ENCODE measurements at places on chromosomes 7 and 10. TPM values are rescaled to one million over a fixed set of nuclear protein-coding genes. Genes with fewer than 3 reads are reported as not detected.

Gene METTL27
- total RNA-seq = 9.0 TPM

Gene CTTNBP2
- 15.5 TPM for total RNA-seq

Gene SMO
- total RNA-seq = 65.7 TPM

Gene C7orf33
- not detected for total RNA-seq

Gene ZPBP
- total RNA-seq = not detected

Gene SPDYE11
- total RNA-seq = not detected

Gene MSS51
- 3.3 TPM for total RNA-seq

Gene TFR2
- not detected for total RNA-seq

Gene CC2D2B
- total RNA-seq = 1.1 TPM

Gene PNLIPRP1
- total RNA-seq = 0.66 TPM

Gene PCLO
- under 0.01 TPM for total RNA-seq

Gene CDC14C
- not detected for total RNA-seq

Gene KDM7A
- total RNA-seq = 15.3 TPM

Gene TMEM196
- not detected for total RNA-seq

Gene IL15RA
- 15.5 TPM for total RNA-seq

Gene SLC37A3
- total RNA-seq = 69.9 TPM

Gene CTAGE8
- total RNA-seq = 1.5 TPM

Gene FAM25C
- not detected for total RNA-seq

Gene MBL2
- total RNA-seq = not detected

Gene PMS2
- 13.3 TPM for total RNA-seq

Gene COL13A1
- 2.0 TPM for total RNA-seq

Gene GPC2
- 3.1 TPM for total RNA-seq

Gene FOXK1
- 27.1 TPM for total RNA-seq

Gene NUTM2D
- 5.9 TPM for total RNA-seq

Measured in tibial nerve (tissue), 4 donors.